ENCODE measurements at places on chromosomes 2 and 18.
A peak's percentile ranks its signal among the peaks of the same experiment; 100 is the strongest.

GRCh38 chr2:217740756-217741155, 262.0 kb downstream of the TNS1 start:
- DNase-seq = no peak

DNA sequence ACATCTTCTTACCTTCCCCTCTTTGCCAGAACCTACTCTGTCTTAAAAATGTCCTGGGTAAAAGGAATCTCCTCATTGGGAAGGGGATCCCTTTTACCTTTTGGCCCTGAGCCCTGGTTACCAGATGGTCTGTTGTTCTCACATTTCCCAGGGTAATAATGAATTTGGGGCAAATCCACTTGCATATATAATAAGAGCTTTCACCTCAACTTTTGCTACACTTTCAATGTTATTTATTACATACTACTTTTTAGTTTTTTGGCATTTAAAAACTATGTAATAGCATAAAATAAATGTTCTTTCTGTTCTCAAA, 15.0 kb downstream of the CERS6 start:
- no peak for DNase-seq

- DNase-seq = no peak
Observed at GRCh38 chr2:164509137-164509877, 112.0 kb downstream of the GRB14 start.

DNA sequence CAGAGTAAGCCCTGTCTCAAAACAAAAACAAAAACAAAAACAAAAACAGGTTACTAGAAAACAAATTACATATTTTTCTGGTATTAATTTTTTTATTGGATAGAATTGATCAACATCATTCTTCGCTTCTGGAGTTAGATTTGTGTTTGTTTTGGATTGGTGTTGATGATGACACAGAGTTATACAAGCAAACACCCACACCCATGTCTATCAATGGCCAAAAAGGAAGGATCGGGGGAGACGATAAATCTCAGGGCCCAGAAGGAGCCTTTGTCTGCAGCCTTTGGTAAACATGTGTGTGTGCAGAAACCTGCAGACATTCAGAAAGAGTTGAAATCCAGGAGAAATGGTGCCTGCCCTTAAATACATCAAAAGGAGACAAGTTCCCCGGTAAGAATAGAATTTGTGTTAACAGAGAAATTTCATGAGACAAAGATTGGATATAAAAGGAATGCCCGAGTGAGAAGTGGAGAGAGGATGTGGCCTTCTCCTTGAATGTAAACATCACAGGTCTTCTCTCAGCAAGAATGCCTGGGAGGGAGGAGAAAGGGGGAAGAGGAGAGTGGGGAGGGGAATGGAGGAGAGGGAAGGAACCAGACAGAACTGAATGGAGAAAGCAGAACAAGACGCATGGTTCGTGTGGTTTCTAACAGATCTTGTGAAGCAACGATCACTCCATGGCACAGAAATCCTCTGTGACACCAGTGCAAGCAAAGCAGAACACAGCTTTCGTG, 40.4 kb upstream of the TMEM178A start:
- peak; percentile 50 for DNase-seq

GRCh38 chr2:164760179-164760578, 81.4 kb downstream of the COBLL1 start:
- DNase-seq = no peak

DNA sequence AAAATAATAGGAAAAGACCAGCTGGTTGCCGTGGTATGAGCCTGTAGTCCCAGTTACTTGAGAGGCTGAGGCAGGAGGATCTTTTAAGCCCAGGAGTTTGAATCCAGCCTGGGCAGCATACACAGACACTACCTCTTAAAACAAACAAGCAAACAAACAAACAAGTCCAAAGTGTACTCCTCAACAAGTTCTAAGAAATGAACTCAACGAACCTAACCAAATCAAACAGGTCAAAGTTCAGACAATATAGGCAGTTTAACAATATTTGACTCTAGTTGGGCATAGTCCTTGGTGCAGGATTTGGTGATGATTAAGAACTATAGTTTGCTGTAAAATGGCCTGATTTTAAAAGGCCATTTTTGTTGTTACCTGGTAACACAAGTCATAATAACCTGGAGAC, 41.9 kb upstream of the RHOB start:
- DNase-seq = no peak

GRCh38 chr18:54561706-54562267, 29.3 kb upstream of the DYNAP start:
- DNase-seq = no peak

Measured in amniotic epithelial cell (primary cell).